ENCODE measurements at places on chromosomes 12 and 14.

- no peak for DNase-seq
These were observed 66.4 kb downstream of the PPM1A start for GRCh38 chr14:60315196-60315990.

- no peak for DNase-seq
These were observed 988 bp upstream of the TMEM263 start for GRCh38 chr12:106954462-106955376.

GRCh38 chr12:51590347-51591015 lies 552 bp upstream of the SCN8A start:
- DNase-seq, result peak; percentile 49

DNA sequence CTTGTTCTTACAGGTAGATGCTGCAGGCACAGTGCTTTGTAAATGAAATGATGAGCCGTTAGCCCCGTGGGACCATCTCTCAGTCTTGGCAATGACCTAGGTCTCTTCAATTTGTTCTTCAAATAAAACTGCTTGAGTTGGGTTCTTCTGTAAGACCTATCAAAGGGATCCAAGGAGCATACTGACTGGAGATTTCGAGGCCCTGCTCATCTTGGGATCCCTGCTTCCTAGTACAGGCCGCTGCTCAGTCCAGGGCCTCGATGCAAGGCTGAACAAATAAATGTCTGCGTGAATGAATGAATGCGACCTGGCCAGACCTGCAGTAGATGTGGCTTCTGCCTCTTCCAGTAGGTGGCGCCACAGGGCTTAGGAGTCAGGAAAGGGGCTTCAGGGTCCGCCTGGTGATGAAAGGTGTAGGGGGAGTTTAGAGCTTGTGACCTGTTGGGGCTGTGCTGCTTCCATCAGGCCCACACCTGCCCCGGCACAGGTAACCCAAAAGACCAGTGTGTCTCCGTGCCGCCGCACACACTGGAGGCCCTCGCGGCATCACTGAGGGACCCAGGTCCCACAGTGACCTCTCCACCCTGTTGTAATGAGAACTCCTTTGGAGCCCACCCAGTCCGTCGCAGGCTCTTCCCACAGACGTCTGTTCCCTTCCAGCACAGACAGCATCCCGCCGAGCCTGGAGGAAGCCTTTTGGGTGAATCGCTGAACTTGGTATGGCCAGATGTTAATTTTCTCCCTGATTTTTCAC lies 4.4 kb downstream of the CACNA1C start:
- DNase-seq, result peak; percentile 62

- DNase-seq, result no peak
These were observed 108.6 kb downstream of the SAMD4A start for GRCh38 chr14:54675236-54676128.

DNA sequence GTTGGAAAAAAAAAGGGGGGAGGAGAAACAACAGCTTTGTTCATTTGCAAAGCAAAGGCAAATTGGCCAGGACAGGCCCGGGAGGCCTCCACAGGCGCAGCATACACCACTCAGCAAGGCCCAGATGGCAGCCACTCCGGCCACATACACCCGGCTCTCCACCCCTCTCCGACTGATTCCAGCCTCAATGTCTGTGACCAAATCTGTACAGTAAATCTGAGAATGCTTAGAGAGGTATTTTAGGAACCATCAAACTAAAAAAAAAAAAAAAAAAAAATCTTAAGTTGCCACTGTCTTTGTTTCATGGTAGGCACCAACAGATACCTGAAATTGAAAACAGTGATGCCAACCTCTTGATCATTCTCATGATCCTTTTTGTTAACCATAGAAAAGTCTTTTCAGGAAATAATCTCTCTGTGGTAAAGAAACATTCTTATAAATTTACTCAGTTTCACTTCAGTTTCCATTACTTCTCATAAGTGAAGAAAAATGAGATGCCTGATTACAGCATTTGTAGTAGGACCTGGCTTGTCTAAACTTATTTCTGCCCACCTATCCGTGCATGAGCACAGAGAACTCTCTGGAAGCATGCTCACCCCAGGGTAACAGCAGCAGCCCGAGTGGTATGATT lies 20.2 kb downstream of the VPS37B start:
- no peak for DNase-seq

DNA sequence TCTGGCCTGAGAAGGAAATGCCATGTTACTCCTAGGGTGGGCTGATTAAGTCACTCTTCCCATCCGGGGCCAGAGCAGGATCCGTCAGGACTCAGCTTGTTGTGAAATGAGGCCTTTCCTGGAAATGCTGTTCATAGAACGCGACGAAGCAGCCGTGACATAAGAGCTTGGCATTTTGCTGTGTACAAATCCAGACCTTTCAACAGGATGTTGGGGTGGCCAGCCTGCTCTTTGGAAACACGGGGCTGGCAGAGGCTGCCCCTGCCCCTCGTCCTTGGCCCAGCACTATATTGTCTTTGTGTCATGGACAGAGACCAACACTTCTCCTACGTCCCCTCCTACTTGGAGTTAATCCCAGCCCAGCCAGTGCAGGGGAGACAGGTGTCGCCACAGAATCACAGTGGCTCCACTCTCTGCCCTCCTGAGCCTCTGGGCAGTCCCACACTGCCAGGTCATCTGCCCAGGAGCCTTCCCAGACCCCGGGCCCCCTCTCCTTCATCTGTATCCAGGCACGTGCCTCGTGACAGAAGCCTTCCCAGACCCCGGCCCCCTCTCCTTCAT lies 18.6 kb upstream of the EIF5 start:
- DNase-seq, result peak; percentile 94

- no peak for DNase-seq
These were observed 98.1 kb downstream of the ZFC3H1 start for GRCh38 chr12:71565535-71565934.

DNA sequence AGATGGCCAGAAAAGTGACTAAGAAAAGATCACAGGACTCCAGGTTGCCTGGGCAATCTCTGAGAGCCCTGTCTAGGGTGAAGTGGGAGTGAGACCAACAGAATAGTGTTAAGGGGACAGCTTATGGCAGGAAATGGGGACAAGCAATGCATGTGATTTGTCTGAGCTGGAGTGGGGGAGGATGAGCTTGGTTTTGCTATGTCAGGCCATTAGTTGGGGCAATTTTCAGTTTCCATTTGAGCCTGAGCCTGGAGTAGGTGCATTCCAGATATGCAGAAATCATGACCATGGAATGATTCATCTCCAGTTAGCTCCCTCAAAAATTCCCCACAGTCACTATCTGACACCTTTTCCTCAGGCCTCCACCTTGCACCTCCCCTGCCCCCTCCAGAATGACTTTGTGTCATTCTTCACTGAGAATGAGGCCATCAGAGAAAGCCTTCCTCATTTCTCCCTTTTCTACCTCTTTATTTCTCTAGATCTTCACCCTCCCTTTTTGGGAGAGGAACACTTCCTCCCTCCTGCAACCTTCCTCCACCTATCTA lies 150.9 kb upstream of the PLEKHG7 start:
- no peak for DNase-seq

- no peak for DNase-seq
These were observed 78.8 kb upstream of the EVL start for GRCh38 chr14:99986396-99986795.

GRCh38 chr12:20369305-20370013 lies 1.1 kb downstream of the PDE3A start:
- DNase-seq, result peak; percentile 89

- peak; percentile 72 for DNase-seq
These were observed 6.8 kb upstream of the HNF1A start for GRCh38 chr12:120971299-120972180.

DNA sequence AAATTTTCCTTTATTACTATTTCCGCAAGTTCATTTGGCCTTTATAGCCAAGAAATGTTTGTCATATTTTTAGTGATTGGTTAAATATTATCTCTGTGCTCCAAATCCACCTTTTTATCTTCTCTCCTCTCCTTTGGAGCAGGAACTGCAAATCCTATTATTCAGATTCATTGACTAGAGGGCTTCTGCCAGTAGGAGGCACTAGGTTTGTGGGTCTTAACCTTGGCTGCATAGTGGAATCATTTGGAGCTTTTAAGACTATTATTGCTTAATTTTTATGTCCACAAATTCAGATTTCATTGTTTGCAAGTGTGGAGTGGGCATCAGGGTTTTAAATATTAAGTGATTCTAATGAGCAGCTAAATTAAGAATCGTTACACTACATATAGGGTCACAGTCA lies 75.3 kb upstream of the SYT10 start:
- no peak for DNase-seq

- peak; percentile 32 for DNase-seq
These were observed 243.7 kb downstream of the SLC16A7 start for GRCh38 chr12:59839514-59839913.

- no peak for DNase-seq
These were observed 5.3 kb downstream of the NUAK1 start for GRCh38 chr12:106133136-106134087.

DNA sequence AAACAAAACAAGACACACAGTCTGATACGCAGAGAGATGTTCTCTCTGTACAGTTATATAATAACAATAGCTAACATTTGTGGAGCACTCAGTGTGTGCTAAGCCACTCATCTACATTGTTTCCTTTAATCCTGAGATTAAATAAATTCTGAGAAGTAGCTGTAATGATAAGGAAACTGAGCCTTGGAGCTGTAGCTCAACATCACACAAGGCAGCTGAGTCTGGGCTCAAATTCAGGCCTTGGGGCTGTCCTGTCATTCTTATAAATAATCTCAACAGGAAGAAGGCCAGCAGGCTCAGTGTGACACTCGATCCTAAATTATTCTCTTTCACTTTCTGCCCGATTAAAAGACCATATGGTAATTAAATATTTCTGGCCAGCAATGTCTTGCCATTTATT lies 24.5 kb downstream of the CDKN1B start:
- no peak for DNase-seq

DNA sequence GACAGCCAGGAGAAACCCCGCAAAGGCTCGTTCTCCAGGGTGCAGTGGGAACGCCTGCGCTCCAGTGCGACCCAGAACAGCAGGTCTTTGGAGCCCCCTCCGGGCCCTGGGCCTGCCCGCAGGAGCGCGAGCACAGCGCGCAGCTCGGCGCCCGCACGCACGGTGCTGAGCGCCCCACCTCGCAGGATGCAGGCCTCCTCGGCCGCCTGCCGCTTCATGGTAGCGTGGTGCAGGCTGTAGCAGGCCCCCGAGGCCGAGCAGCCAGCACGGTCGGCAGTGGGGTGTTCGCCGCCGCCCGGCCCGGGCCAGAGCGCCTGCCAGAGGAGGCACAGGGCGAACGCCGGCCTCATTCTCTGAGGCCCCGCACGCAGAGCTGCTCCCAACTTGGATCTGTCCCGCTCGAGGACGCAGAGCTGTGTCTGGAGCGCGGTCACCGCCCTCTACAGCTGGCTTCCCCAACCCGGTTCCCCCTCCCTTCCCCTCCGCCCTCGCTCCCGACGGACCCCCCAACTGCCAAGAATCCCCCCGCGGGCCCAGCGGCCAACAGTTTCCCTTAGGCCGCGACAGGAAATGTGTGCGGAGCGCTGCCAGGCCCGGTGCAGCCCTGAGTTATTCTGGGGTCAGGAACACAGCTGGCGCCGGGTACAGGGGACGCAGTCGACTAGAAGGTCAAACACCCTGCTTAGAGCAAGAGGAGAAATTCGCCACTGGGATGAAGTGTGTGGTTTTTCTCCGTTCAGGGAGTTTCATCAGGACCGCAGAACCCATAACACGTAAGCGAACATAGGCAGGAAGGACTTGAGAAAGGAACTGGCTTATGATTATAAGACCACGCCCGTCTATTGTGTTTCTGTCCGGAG lies at the start of gene CLEC14A:
Gene CLEC14A (minus strand): TSS at position 421 of the 860 bp plus-strand sequence. CDS start 71 bp downstream, at position 350.
- peak; percentile 95 for DNase-seq

DNA sequence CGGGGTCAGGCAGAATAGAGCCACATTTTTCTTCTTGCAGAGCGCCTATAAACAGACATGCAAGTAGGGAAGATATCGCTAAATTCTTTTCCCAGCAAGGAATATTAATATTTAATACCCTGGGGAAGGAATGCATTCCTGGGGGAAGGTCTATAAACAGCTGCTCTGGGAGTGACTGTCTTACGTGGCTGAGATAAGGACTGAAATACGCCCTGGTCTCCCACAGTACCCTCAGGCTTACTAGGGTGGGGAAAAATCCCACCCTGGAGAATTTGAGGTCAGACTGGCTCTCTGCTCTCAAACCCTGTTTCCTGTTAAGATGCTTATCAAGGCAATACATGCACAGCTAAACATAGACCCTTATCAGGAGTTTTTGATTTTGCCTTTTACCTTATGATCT lies 262.3 kb downstream of the CEP128 start:
- DNase-seq, result peak; percentile 4

DNA sequence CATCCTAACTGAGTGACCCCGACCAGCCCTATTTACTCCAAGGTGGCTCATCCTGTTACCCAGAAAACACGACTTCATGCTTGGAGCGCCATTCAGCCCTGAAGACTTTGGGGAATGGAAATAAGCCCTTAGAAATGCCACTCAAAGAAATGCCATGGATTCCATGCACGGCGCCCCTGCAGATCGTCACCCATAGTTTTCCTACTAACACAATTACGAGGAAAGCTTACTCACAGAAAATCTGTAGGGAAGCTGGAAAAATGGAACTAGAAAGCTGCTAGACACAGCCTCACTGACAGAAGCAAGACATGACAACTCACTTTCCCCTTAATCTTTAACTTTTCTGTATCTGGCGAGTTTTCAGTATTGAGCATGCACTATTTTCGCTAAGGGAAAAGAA lies 19.5 kb downstream of the NUAK1 start:
- no peak for DNase-seq

GRCh38 chr14:51334566-51334965 lies 94.5 kb downstream of the TMX1 start:
- no peak for DNase-seq

- DNase-seq, result peak; percentile 70
These were observed 353.9 kb downstream of the PCNX1 start for GRCh38 chr14:71261206-71261605.

DNA sequence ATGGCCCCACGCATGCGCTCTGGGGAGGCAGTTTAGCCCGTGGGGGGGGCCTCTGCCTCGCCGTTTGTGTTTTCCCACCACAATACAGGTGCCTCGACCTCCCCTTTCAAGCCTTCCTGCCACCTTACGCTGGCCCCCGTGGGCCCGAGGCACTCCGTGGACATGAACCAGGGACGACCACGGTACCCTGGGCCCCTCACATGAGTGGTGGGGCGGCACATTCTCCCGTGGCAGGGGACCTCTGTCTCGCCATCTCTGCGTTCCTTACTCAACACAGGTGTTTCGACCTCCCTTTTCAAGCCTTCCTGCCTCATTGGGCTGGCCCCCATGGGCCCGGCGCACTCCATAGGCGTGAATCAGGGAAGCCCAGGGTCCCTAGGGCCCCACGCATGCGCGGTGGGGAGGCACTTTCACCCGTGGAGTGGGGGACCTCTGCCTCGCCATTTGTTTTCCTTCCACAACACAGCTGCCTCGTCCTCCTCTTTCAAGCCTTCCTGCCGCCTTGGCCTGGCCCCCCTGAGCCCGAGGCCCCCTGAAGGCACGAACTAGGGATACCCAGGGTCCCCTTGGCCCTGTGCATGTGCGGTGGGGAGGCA lies 339.5 kb downstream of the ALG10 start:
- no peak for DNase-seq

GRCh38 chr12:64780531-64781279 lies 21.5 kb upstream of the GNS start:
- DNase-seq, result no peak

- DNase-seq, result peak; percentile 73
These were observed 165.8 kb upstream of the SYT1 start for GRCh38 chr12:78698747-78699146.

Data from cardiac fibroblast (primary cell).